ENCODE measurements at places on chromosomes 1 and 21.

DNA sequence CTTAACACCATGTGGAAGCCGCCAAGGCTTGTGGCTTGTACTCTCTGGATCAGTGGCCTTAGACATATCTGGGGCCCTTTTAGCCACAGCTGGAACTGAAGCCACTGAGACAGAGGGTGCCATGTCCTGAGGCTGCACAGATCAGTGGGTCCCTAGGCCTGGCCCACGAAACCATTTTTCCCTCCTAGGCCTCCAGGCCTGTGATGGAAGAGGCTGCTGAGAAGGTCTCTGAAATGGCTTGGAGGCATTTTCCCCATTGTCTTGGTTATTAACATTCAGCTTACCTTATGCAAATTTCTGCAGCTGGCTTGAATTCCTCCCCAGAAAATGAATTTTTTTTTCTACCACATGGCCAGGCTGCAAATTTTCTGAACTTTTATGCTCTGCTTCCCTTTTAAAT is 15.1 kb upstream of the DPH5 start:
- no peak for DNase-seq

- DNase-seq = peak; percentile 95
Observed at GRCh38 chr1:85576642-85577418, 3.7 kb upstream of the CCN1 start.

DNA sequence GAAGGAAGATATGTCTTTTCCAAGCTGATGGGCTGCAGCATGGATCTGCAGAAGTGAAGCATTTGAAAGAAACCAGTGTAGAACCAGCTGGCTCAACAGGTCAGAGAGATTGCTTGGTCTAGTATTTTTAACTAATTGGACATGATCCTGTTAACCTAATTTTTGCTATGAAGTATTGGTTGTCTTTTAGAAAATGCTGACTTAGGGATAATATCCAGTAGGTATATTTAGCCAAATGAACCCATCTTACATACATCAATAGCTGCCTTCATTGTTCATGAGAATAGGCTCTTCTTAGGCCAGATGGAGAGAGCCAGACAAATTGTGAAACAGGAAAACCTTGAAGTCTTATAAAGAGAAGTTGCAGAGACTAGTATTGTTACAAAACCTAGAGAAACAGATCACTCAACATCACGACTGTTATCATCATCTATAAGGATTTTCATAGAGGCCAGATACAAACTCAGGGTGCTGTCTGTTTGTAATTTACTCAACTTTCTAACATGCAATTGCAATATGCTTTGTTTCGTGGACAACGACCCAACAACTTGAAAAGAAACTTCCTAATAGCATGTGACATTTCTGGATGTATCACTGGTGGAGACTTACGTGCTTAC is 148.2 kb downstream of the DISC1 start:
- DNase-seq = no peak

DNA sequence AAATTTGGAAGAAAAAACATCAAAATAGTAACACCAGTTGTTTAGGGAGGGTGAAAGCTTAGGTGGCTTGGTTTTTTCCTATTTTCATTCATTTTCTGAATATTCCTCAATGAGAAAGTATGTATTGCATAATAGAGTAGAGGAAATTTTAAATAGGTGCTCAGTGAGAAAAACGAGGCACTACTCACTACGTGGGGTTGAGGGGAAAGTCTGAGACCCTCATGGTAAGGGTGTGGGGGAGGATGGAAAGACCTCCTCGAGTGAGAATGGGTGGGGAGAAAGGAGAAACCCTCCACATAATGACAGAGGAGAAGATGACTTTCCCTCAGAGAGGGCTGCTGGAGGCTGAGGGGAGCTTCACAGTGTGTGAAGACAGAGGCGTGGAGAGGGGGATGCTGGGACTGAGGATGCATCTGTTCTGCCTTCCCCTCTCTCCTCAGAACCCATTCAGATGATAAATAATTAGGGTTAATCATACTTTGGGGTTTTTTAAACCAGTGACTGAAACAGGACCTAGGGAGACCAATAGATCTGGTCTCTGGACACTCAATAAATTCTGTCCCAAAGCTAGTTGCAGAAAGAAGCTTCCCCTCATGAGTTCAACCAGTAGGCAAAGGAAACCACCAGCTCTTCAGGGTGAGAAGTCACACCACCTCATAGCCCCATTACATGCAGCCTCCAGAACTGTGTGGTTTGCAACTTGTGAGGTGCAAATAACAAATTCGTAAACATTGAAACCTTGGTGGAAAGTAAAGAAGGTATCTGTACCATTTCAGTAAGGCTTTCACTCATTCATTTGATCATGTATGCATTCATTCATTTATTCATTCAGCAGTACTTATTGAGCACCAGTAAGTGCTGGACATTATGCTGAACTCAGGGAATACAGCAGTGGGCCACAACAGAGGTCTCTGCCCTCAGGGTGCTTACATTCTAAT is 17.1 kb downstream of the SLAMF7 start:
- DNase-seq = no peak

GRCh38 chr1:180167721-180168467 is 13.2 kb downstream of the QSOX1 start:
- DNase-seq = peak; percentile 62

GRCh38 chr21:37220433-37220980 is 46.6 kb downstream of the VPS26C start:
- peak; percentile 71 for DNase-seq

DNA sequence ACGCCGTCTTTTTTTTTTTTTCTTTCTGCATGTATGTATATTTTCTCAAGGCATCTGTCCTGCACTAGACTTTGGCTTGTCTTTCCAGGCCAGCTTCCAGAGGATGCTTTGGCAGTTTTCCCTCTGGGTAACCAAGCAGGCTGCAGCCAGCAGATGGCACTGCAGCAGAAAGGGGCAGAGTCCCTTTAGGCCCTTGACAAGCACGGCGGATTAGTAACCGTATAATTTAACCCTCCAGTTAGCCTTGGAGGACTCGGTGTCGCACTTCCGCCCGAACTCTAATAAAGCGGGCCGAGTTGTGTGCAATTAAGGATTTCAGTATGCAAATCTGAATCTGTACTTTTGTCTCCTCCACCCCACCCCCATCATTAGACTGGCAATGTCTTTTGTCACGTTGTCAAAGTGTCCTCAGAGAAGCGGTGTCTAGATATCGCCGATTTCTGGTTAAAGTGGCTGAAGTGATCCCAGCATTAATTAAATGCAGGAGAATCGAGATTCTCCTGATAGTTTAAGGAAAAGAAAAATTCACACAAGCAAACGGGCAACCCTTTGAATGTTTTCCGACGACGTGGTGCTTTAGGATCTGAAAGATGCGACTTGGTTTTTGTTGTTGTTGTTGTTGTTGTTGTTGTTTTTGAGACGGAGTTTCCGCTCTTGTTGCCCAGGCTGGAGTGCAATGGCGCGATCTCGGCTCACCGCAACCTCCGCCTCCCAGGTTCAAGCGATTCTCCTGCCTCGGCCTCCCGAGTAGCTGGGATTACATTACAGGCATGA is 1.1 kb upstream of the TMEM167B start:
- peak; percentile 86 for DNase-seq

DNA sequence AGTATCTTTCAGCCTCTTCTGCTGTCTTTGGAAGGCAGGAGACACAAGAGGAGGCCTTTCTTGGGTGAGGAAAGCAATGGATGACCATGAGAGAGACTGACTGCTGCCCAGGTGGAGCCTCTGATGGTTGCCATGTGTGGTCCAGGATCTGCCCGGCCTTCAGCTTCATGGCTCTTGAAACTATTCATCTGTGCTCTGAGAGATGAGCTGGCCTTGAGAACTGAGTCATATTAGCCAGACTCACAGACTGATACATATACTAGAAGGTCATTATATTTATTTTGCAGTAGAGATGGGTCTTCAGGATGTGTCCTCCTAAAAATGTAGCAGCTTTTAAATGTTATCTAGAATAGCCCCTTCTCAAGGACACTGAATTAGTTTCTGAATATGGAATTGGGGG is 33.7 kb downstream of the PTGFRN start:
- DNase-seq = peak; percentile 15

- DNase-seq = no peak
Observed at GRCh38 chr1:203765029-203765837, at the start of gene LAX1. Gene LAX1 (plus strand): TSS chr1:203765183. CDS start chr1:203765566, 383 bp downstream.

DNA sequence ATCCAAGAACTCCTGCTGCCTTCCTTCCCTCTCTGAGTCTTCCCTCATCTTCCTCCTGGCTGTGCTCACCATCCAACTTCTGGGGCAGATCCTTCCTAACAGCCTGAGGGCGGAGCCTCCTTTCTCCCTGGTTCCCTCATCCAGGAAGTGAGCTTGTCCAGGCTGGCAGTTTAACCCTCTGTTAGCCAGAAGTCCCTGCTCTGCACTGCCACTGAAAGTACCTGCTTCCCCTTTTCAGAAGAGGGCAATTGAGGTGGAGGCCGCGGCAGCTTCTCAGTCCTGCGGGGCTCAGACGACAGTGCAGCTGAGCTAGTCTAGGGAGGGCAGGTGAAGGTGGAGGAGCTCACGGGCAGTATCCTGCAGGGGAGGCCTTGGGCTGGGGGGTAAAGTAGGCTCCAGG is 149.1 kb downstream of the FCRL5 start:
- DNase-seq = peak; percentile 54

- DNase-seq = no peak
Observed at GRCh38 chr1:199054694-199055093, 415.9 kb downstream of the PTPRC start.

DNA sequence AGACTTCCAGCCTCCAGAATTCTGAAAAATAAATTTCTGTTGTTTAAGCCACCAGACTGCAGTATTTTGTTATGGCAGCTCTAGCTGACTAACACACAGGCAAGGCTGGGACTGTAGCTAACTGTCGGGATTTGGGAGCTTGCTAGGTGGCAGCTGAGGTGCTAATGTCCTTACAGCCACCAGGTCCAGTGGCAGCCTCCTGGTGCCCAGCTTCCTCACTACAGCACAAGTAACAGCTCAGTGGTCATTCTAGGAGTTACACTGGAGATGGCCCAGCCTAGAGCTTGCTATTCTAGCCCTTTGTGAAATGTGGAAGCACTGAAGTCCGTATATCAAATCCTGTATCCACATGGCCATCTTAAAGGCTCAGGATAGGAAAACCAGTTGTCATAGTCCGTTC is 4.3 kb upstream of the C1orf115 start:
- DNase-seq = peak; percentile 32

- peak; percentile 67 for DNase-seq
Observed at GRCh38 chr1:186188736-186189135, 186.3 kb downstream of the TPR start.

GRCh38 chr1:94146273-94146672 is 25.3 kb upstream of the ABCA4 start:
- no peak for DNase-seq

GRCh38 chr1:68820151-68820550 is 323.3 kb upstream of the DEPDC1 start:
- DNase-seq = no peak

DNA sequence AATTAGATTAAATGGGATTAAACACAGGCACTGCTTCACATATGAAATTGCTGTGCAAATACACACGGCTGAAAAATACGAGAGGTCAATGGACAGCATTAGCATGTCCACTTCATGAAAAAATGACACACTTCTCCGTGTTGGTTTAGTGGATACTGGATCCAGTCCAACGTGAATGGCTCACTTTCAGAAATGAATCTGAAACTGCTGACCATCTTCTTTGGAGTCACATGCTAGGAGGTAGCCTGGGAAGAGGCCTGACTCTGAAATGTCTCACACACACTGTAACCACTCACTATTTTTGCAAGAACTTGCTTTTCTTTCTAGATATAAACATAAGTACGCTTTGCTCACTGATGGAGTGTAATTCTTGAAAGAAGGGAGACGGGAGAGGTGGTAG is 127.3 kb downstream of the HLCS start:
- DNase-seq = peak; percentile 40

DNA sequence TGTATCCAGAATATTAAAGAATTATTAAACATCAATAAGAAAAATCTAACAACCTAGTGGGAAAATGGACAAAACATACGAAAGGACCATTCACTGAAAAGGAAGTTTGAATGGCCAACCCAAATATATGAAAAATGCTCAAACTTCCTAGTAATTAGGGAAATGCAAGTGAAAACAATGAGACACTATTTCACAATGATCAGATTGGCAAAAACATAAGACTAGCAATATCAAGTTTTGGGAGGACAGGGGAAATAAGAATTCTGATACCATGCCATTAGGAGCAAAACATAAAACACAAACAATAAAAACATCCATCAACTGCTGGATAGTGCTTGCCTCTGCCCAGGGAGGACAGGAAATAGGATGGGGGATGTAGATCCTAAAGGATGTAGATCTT is 14.3 kb downstream of the XCL2 start:
- DNase-seq = no peak

- peak; percentile 94 for DNase-seq
Observed at GRCh38 chr1:8096105-8097011, 70.2 kb upstream of the ERRFI1 start.

- peak; percentile 77 for DNase-seq
Observed at GRCh38 chr1:212457740-212458338, 25.1 kb downstream of the NENF start.

- DNase-seq = no peak
Observed at GRCh38 chr1:161838362-161838761, 72.2 kb downstream of the ATF6 start.

DNA sequence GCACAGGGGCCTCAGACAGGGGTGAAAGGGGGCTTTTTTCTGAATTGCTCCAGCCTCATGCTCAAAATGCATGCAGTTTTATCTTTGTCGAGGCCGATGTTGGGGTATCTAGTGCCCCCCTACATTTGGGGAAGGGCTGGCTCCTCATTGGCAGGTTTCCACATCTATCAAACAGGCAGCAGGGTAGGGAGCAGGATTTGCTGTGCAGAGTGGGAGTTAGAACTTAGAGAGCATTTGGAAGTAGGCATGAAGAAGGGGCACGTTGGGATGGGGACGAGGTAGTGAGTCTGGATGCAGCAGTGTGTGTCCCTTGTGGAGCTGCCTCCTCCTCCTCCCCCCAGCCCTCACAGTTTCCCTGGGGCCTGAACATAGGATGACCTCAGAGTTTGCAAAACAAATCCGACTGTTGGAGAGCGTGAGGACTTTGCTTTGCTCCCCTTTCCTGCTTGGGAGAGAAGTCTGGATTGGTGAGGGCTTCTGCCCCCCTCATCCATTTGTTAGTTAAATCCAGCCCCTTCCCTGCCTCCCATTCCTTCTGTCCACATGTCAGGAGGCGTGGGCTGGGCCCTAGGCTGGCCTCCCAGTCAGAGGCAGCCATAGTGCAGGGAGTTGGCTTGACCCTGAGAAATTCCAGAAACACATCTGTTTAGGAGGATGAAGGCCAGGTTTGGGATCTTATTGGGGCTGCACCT is 36.9 kb upstream of the GPR37L1 start:
- no peak for DNase-seq

- no peak for DNase-seq
Observed at GRCh38 chr1:71417421-71417820, 336.6 kb upstream of the ZRANB2 start.

- no peak for DNase-seq
Observed at GRCh38 chr1:157978586-157979403, 14.7 kb upstream of the KIRREL1 start.

GRCh38 chr1:21604208-21604957 is 64.8 kb downstream of the RAP1GAP start:
- peak; percentile 37 for DNase-seq

- DNase-seq = no peak
Observed at GRCh38 chr1:63792152-63792551, 18.3 kb downstream of the ROR1 start.

GRCh38 chr21:41600961-41601572 is 93.1 kb upstream of the TMPRSS2 start:
- DNase-seq = no peak

- peak; percentile 33 for DNase-seq
Observed at GRCh38 chr1:94215955-94216354, 21.4 kb downstream of the ARHGAP29 start.

- no peak for DNase-seq
Observed at GRCh38 chr1:224219612-224220059, 36.6 kb downstream of the DEGS1 start.

Measured in ELR (cell line).